ENCODE measurements at places on chromosomes 7 and 10.

GRCh38 chr7:131000389-131000788 is 266.4 kb upstream of the KLF14 start:
- ATAC-seq: no peak

DNA sequence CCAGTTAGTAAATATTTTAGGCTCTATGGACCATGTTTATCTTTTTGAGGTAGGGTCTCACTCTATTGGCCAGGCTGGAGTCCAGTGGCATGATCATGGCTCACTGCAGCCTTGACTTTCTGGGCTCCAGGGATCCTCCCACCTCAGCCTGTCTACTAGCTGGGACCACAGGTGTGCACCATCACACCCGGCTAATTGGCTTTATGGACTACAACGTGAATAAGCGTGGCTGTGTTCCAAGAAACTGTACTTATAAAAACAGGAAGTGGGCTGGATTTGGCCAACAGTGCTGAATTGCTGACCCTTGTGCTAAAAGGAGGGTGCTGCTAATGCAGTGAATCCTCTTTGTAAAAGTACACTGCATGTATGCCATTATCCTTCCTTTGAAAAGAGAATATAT is 111.7 kb upstream of the CDK13 start:
- no peak for ATAC-seq

GRCh38 chr7:49088017-49088416 is 163.7 kb downstream of the CDC14C start:
- ATAC-seq: no peak

GRCh38 chr10:86353506-86354485 is 12.8 kb downstream of the GRID1 start:
- ATAC-seq: no peak

- ATAC-seq: no peak
These were observed 133.6 kb upstream of the GDF10 start for GRCh38 chr10:47166405-47166777.

DNA sequence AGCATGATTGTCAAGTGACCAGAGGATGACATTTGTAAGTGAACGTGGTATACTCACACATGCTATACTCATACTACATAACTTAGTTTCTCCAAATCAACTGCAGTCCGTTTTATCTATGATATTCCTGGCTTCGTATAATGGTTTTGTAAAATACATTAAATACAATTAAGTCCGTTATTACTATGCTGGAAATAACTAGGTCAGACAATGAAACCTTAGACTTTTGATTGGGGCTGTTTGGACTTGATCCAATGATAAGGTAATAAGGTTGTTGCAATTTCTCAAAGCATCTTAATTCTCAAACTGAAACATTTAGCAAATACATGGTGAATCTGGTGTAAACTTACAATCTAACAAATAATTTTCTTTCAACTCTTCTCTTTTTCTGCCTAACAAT is 117.0 kb downstream of the TWIST1 start:
- no peak for ATAC-seq

DNA sequence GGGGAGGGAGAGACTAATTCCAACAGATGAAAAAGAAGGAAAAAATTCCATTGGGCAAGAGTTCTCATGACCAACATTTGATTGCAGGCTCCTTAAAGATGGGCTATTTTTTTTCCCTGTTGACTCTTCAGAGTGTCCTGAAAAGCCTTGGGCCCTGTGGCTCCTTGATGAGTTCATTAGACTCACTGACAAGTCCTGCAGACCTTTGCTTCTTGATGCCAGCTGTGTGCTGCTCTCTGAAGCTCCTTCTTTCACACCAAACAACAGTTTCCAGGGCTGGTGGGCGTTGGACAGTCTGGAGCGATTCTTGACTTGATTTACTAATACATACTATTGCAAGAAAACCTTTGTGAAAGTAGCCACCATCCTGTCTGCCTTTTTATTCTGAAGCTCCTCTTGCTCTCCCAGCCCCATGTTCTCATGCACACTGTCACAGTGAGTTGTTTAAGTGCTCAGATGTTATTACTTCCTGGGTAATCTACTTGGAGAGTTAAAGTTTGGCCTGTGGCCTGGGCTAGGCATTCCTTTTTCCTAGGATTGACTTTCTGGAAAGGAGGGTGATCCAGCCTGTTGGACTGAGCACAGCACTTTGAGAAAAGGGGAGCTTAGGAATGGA is 250.3 kb downstream of the PTEN start:
- no peak for ATAC-seq
